ENCODE measurements at places on chromosomes 16 and 17.

- no peak for DNase-seq
Observed at GRCh38 chr17:50519141-50519834, 11.0 kb downstream of the MYCBPAP start.

DNA sequence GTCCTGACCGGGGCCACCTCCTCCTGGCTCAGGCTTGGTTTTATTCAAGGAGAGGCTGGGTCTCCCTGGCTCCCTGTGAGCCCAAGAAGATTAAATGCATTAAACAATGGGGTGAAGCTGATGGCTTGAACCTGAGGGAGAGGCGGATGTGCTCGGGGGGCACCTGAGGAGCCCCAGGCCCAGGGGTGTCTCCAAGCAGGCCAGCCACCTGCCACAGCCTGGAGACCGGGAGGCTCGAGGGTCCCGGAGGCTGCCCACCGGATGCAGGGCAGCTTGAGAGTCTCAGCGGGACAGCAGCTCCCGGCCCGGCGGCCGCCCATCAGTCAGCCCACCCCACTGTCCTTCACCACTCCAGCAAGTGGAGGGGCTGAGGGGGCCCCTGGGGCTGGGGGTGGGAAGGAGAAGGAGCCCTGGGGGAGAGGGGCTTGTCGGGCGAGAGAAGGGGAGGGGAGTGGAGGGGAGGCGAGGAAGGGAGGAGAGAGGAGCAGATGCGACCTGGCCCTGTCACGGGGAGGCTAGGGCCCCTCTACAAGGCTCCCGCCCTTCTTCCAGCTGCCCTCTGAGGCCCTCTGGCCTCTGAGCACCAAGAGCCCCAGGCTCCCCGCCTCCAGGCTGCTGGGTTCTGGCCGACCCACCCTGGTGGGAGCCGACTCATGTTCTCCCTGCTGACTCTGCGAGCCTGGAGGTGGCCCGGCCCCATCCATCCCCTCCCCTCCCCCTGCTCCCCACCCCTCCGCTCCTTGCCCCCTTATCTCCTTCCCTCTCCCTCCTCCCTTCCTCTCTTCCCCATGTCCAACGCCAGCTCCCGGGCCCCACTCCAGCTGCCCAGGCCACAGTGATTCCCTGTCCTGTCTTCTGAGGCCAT is 13.2 kb downstream of the CD7 start:
- no peak for DNase-seq

GRCh38 chr16:17076092-17076754 is 394.5 kb downstream of the XYLT1 start:
- DNase-seq: no peak

GRCh38 chr16:69481901-69482341 is 57.5 kb downstream of the CYB5B start:
- DNase-seq: no peak

DNA sequence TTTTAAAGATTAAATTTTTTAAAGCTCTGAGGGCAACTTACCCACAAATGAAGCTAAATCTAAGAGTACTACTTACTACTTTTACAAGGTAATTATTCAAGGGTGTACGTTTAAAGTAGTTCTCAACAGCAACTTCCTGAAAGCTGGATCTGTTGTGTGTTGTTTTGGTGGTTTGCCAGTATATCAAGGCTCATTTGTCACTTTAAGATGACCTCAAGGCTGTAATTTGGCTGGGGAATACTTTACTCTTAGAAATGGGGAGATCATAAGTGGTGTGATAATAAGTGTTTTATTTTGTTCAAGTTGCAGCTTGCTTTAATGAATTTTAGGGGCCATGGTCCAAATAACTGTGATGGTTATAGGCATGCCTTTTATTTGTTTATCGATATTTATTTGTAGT is 30.4 kb downstream of the AP2B1 start:
- DNase-seq: peak; percentile 29

DNA sequence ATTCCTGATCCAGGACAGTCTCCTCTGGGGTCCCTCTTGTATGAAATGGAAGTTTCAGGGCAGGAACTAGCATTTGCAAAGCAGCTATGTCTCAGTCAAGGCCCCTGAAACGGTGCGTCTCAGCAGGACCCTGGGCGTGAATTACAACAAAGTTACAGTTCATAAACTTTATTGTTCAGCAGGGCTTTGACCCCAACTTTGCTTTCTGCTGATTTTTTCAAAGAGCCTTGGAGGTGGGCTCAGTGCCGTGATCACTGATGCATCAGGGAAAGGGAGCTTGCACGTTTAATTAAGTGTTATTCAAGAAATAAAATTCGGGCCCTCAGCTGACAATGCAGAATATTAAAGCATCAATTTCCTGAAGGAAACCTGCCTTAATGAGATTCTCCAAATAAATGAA is 260.1 kb upstream of the C16orf82 start:
- DNase-seq: no peak

DNA sequence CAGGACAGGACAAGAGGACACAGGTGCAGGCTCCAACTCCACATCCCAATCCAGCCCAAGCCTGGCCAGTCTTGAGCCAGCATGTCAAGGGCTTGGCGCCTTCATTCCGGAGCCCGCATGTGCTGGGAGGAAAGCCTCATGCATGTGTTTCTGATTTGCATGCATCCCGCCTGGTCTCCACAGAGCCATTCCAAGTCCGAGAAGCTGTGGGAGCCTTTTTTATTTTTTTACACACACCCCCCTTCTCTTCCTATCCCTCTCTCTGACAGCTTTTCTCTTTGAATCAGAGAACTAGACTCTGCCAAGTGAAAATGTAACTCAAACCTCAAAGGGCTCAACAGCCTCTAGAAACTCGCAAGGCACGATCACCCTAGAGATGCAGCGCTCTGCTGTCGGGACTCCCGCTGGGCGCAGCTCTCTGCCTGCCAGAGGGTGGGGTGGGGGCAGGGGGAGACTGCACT is 45.1 kb downstream of the NOG start:
- DNase-seq: no peak

DNA sequence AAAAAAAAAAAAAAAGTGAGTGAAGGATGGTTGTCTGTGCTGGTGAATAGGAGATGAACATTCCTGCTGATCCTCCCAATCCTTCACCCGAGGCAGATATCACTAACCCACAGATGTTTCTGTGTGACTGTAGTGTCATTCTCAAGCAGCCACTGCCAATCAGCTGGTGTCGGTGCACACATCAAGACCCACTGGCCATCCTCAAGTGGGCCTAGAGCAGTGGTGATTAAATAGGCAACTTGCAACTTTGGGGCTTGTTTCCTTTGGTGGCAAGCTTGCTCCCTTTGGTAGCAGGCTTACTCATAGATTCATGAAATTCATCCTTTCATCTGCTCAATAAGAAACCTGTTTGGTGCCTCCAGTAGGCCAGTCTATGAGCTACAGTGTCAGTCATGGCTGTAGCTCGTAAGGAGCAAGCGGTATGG is 51.1 kb upstream of the LGALS9 start:
- DNase-seq: no peak

- DNase-seq: no peak
Observed at GRCh38 chr17:57455063-57455914, 199.0 kb downstream of the MSI2 start.

DNA sequence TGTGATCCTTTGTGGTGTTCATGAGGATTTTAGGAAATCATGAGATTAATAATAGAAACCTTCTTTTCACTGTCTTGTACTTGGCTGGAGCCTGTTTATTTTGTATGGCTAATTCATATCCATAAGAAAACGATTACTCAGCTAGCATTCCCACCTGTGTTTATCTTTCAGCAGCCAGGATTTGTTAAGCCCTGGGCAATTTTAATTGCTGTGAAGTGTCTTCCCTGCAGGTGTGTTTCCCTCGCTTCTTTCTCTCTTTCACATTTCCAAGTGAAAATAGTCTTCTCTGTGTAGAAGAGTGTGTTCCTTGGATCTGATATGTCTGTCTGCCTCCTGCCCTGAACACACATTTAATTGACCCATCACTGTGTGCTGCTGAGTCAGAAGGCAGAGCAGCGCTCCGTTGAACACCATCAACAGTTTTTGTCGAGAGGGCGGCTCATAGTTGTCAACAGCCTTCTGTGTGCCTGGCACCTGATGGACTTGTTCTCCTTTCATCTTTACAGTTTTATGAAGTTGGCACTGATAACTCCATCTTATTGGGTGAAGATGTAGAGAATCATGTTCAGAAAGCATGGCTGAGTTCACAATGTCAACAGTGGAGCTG is 83.2 kb downstream of the SPECC1 start:
- no peak for DNase-seq

- no peak for DNase-seq
Observed at GRCh38 chr16:11692171-11692570, 23.9 kb downstream of the SNN start.

DNA sequence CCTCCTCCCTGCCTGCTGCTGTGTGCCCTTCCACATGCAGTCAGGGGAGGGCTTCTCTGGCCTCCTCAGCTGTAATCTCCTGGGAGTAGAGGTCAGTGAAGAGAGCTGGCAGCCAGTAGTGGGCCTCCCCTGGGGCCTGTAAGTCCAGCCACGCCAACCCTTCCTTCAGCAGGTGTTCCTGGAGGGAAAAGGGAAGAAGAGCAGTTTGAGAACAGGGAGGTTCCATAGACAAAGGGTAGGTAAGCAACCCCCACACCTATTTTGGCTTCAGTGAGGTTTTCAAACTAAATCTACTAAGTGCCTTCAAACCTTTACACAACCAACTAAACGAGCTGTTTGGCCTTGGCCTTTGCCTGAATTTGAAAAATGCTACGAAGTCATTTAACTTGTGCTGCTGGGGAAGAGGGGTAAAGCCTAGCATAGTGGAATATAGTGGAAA is 14.2 kb downstream of the SNF8 start:
- no peak for DNase-seq

GRCh38 chr17:40069751-40070708 is 7.3 kb downstream of the THRA start:
- DNase-seq: peak; percentile 63

GRCh38 chr16:8656376-8656775 is 18.0 kb upstream of the ABAT start:
- DNase-seq: no peak

GRCh38 chr16:28125592-28125991 is 62.1 kb upstream of the GSG1L start:
- DNase-seq: no peak

DNA sequence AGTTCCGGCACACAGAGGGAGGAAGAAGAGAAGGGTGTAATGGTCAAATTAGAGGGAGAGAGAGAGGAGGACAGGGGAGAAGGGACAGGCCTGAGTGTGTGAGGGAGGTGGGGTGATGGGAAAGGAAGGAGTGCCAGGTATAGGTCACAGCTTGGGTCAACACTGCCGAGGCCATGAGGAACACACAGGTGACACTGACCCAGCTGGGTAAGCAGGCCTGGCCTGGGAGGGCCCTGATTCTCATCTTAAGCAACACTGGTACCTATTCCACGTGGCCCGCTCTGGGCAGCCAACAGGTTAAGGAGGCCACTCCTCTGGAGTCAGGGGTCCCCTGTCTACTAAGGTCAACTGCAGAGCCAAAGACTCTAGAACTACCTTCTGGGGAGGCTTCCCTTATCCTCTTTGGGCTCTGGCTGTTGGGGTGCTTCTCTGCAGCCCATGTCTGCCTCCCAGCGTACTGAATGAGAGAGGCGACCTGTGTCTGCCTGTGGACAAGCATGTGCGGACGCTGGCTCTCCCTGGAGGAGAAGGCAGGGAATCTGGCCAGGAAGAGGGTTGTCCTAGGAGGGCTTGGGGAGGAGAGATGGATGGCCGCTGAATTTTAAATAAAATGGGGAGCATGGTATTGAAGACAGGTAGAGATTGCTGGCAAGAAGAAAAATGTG is 57.6 kb downstream of the RGS9 start:
- DNase-seq: no peak

- DNase-seq: no peak
Observed at GRCh38 chr17:67557921-67558320, 159.8 kb upstream of the NOL11 start.

DNA sequence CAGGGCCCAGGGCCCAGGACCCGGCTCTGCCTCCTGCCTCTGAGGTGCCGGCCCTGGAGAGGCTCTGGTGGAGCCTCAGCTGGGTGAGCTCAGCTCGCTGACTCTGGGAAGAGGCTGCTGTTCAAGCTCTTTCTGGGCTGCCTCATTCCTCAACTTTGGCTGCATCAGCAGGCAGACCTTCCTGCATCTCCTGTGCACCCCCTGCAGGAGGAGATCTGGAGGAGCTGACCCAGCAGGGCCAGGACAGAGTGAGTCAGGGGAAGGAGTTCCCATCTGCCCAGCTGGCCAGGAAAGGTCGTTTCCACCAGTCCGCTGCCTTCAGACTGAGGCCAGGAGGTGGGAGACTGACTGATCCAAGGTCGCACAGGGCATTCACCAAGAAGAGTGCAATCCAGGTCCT is 10.7 kb downstream of the CRHR1 start:
- DNase-seq: no peak

DNA sequence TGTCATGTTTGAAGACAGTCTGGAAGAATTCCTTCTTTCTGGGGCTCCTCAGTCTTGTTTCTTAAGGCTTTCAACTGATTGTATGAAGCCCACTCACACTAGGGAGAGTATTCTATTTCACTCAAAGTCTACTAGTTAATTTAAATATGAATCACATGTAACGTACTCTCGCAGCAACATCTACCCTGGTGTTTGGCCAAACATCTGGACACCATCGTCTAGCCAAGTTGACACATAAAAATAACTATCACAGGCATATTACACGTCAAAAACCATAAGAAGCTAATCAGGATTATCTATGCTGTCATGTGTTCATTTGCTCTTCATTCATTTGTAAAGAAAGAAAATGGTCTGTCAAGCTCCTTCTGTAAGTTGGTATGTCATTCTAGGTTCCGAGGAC is 787.4 kb downstream of the KCNJ2 start:
- no peak for DNase-seq

GRCh38 chr17:10025976-10026901 is 121.2 kb upstream of the RCVRN start:
- no peak for DNase-seq

DNA sequence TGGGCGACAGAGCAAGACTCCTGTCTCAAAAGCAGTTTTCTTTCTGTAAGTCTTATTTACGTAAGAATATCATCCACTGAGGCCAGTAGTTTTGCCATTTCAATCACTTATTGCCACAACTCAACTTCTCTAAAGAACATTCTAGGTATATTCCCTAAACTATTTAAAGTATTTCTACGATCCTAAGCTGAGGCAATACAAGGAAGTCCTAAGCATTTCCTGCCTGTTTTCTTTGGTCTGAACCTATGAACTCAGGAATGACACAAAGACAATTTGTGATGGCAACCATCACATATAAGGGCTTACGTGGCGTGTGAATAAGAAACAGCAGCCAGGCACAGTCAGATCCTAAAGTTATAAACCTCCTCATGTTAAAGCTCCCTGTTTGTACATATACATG is 14.2 kb downstream of the USP36 start:
- no peak for DNase-seq

GRCh38 chr17:74792586-74793105 is 16.5 kb upstream of the NAT9 start:
- no peak for DNase-seq

DNA sequence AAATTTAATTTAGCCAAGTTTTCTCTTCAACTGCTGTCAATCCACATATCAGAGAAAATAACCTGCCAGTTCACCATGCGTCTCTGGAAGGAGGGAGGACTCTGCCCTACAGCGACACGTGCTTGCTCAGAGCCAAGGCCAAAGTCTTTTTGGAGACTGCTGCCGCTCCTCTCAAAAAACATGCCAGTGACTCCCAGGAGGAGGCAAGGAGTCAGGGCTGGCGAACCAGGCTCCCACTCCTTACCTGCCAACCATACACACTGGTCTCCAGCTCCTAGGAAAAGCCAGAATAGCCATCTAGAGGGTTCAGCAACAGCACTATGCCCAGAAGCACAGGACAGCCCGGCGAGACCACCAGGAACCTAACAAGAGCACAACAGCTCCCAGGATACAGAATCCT is 73.0 kb downstream of the ANKRD11 start:
- DNase-seq: no peak

GRCh38 chr16:73122604-73123391 is 74.9 kb upstream of the ZFHX3 start:
- no peak for DNase-seq

Data from NCI-H1105 (cell line).